ENCODE measurements at places on chromosomes 5 and 9.

DNA sequence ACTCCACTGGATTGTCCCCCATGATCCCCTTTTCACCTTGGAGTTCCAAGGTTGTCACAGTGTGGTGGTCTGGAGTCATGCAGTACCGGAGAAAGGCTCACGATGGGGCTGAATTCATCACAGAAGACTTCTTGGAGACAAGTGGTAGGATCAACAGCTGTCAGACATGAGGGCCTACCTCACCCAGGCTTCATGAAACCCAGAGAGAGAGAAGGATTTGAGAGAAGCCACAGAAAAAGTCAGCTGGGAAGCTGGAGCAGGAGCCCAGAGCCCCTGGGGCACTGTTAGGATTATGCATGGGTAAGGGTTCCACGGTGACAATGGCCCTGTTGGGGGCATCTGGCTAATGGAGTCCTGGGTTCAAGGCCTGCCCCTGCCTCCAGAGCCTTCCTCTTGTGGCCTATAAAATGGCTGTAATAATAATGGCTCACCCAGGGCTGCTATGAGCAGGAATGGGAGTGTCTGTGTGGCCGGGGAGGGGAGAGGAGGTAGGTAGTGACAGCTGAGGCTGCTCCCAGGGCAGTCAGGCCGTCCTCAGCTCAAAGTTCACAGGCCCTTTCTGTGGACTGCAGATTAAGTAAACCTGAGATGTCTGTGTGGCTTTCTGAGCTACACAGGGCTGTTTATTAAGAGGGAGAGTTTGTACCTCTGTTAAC is 910 bp downstream of the TRIM14 start:
- no peaks in the 10 kb centered on the region for H3K27me3 ChIP-seq
- peak overlapping the region; percentile 79 for H3K4me3 ChIP-seq
- no peaks in the 10 kb centered on the region for H3K4me1 ChIP-seq
- no peak for DNase-seq
- H3K36me3 ChIP-seq, result no peaks in the 10 kb centered on the region
- H3K27ac ChIP-seq, result no peak overlapping the region

- H3K27me3 ChIP-seq, result no peaks in the 10 kb centered on the region
- no peak overlapping the region for H3K4me3 ChIP-seq
- no peaks in the 10 kb centered on the region for H3K4me1 ChIP-seq
- H3K36me3 ChIP-seq, result no peaks in the 10 kb centered on the region
- H3K27ac ChIP-seq, result no peak overlapping the region
- no peak for DNase-seq
Observed at GRCh38 chr5:115190388-115190787, 20.7 kb upstream of the TRIM36 start.

- no peak overlapping the region for H3K4me3 ChIP-seq
- no peak overlapping the region for H3K27ac ChIP-seq
- no peaks in the 10 kb centered on the region for H3K36me3 ChIP-seq
- no peaks in the 10 kb centered on the region for H3K27me3 ChIP-seq
Observed at GRCh38 chr9:14303521-14303920, 10.4 kb downstream of the NFIB start.

GRCh38 chr9:3191715-3192114 is 334.1 kb downstream of the RFX3 start:
- H3K27ac ChIP-seq, result no peak overlapping the region
- no peak overlapping the region for H3K4me3 ChIP-seq
- H3K27me3 ChIP-seq, result no peaks in the 10 kb centered on the region

Measured in thoracic aorta (tissue), 2 donors.